ENCODE measurements at places on chromosomes 6 and 20.
A peak's percentile ranks its signal among the peaks of the same experiment; 100 is the strongest.

- DNase-seq, result no peak
These were observed 100.9 kb downstream of the PREP start for GRCh38 chr6:105301756-105302616.

GRCh38 chr6:146028252-146028795 lies 538 bp upstream of the GRM1 start:
- peak; percentile 31 for DNase-seq

- no peak for DNase-seq
These were observed 83.5 kb downstream of the CTNNBL1 start for GRCh38 chr20:37777012-37777950.

DNA sequence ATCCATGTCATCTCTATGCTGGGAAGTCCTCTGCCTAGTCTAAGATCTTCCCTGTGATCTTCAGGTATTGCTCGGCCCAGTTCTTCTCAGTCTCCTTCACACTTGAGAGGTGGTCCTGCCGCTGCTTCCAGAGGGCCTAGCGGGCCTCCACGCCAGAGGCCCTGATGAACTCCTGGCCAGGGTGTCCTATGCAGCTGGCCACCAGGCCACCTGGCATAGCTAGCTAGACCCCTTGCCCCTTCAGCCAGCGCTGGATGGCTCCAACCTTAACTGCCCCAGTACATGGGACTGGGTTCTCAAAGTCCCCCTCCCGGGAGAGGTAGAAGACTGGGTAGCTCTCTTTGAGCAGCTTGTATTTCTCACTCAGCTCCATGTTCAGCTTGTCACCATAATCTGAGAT lies 81.1 kb downstream of the ZFP64 start:
- no peak for DNase-seq

DNA sequence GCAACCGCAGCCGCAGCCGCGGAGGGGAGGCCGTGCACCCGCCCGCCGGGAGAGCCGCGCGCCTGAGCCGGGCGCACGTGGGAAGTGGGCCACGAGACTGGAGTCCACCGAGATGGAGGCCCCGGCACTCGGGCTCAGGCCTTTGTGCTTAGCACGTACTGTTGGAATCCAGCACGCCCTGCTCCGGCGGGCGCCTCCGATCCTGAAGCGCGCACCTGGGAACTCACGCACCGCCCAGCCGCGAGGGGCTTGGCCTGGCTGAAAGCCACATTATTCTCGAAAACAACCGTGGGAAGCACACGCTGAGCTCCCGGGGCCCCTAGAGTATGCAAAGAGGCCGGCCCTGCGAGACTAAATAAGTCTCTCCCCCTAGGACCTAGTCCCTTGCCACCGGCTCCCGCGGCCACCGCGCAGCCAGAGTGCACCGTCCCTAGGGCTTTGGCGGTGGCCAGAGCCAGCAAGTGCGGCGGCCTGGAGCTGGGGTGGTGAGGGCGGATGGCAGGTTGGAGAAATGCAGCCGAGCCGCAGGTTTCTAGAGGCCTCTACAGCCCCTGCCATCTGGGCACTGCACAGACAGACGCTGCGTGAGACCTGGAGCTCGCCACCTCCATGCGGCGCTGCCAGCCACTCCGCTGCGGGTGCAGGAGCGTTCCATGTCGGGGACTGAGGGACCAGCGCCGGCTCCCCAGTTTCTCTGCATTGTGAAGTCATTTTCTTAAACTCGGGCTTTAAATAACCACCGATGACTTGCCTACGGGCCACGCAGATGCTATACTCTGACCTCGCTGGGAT lies 42.0 kb upstream of the LY86 start:
- DNase-seq, result peak; percentile 49

- no peak for DNase-seq
These were observed 48.2 kb downstream of the RBM38 start for GRCh38 chr20:57439432-57439831.

- DNase-seq, result no peak
These were observed 41.6 kb downstream of the UNC5CL start for GRCh38 chr6:40997234-40997957.

All from activated CD4-positive, CD25-positive, alpha-beta regulatory T cell treated with anti-CD3 and anti-CD28 coated beads, Interleukin-2, amount 50 U/mL, for 72 hours (primary cell).